Stimulated activated CD4-positive, alpha-beta T cell treated with anti-CD3 and anti-CD28 coated beads, Interleukin-15, amount 100 ng/mL, for 48 hours (primary cell): ENCODE measurements at places on chromosomes 2 and 18.

- DNase-seq: no peak
Measured at GRCh38 chr18:27400001-27400400, 214.9 kb upstream of the CHST9 start.

GRCh38 chr18:76827205-76828200, 5.1 kb downstream of the ZNF236 start:
- no peak for DNase-seq

DNA sequence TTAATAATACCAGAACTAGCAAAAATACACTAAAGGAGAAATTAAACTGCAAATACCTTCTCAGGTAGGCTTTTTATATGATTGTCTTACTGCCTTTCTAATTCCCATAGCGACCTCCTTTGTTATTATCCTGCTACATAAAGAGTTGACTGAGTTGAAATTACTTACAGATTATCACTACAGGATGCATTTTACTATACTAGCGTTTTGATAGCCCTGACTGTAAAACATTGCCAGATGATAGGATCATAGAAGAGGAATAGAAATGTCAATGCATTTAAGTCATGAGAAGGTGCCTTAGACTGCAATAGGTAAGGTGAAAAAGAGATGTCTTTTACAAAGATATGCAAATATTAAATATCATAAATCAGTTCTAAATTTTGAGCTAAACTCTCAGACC, 639.7 kb downstream of the NRXN1 start:
- DNase-seq: no peak

- no peak for DNase-seq
Measured at GRCh38 chr18:32378705-32379104, 92.0 kb downstream of the GAREM1 start.

DNA sequence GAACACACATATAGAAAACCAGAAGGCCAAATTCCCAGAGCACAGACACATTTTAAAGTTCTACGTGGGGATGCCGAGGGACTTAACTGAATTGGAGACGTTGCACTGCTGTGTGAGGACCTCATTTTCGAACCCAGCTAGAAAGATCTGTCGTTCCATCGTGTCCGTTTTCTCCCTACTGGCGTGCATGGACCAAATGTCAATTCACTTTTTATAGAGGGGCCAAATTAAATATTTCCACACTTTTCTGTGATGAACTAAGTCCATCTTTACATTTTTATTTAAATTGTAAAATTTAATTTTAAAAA, 692 bp upstream of the TSHZ1 start:
- no peak for DNase-seq

DNA sequence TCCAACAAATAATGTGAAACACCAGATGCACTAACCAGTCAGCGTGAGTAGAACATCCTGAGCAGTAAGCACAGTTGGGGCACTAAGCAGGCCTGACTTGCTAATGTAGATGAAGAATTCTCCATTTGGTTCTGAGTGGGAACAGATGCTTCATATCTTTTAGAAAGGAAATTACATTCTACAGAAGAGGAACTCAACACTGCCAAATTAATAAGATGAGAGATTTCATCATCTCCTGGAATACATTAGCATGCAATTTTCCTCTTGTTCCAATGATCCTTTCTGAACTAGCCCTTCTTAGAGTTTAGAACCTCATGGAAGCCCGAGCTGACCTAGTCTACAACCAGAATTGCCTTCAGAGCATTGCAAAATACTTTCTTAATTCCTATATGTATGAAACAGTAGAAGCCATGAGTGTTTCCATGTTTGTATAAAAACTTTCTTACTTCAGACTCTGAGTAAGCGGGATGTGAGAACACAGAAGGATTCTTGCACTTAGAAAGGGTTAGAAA, 34.8 kb downstream of the COL5A2 start:
- no peak for DNase-seq

GRCh38 chr2:20561637-20562454, 89.1 kb downstream of the HS1BP3 start:
- DNase-seq: no peak

DNA sequence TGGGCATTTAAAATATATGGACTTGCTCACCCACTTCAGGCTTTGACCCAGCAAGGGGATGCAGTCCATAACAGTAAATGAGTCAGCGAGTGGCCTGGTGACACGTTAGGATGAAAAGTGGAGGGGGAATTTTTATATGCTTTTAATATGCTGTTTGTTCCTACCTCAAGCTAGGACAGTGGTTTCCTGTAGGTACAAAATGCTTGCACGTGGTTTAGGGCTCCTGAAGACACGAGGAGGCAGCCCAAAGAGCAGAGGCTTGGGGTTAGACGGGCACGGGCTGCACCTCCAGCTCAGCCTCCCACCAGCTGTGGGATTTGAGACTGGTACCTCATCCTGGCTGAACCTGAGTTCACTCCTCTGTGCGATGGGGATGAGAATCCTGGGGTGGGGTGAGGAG, 306.2 kb upstream of the CXCR4 start:
- no peak for DNase-seq

DNA sequence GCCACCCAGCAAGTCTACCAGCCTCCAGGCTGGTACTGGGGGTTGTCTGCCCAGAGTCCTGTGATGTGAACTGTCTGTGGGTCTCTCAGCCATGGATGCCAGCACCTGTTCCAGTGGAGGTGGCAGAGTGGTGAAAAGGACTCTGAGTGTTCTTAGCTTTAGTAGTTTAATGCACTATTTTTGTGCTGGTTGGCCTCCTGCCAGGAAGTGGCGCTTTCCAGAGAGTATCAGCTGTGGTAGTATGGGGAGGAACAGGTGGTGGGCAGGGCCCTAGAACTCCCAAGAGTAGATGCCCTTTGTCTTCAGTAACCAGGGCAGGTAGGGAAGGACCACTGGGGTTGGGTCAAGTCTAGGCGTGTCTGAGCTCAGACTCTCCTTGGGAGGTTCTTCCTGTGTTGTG, 356.7 kb downstream of the STK39 start:
- DNase-seq: no peak

DNA sequence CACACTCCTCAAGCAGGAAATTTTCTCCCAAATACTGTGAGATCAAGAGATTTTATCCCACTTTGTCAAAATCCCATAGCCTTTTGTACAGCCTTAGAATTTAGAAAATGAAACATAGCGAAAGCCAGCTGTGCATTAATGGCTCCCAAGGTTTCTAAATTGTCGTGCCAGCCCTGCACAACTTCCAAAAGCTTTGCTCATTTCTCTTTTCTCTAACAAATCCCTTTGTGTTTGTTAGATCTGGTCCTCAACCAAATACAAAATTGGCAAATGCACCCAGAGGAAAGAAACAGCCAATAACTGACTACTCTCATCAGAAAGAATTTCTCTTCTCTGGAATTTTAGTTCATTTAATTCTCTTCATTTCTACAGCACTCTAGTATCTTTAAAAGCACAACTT, 361.1 kb downstream of the INSIG2 start:
- no peak for DNase-seq

- no peak for DNase-seq
Measured at GRCh38 chr2:241849616-241850543, 8.8 kb downstream of the PDCD1 start.

GRCh38 chr2:237258116-237258515, 155.8 kb downstream of the COL6A3 start:
- DNase-seq: no peak

GRCh38 chr18:21684731-21685130, 19.8 kb downstream of the ABHD3 start:
- no peak for DNase-seq

DNA sequence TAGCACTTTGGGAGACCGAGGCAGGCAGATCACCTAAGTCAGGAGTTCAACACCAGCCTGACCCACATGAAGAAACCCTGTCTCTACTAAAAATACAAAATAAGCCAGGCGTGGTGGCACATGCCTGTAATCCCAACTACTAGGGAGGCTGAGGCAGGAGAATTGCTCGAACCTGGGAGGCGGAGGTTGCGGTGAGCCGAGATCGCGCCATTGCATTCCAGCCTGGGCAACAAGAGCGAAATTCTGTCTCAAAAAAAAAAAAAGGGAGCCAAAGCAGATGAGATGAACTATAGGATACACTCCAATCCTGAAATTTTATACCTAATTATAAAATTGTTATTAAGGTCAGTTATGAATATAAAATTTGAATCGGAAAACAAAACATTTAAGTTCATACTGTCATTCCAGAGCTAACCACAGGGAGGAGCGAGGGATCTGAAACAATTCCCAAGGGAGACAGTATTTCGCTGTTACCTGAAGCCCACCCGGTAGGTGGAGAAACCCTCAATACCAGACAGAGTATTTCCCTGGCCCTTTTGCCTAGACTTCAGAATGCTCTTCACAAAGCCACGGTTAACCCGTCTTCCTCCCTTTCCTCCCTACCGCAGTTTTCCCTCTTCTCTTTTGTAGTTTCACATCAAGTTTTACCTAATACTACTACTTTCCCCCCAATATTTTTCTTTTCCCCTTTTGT, 1.4 kb downstream of the PPM1G start:
- DNase-seq: no peak

GRCh38 chr2:133773854-133774653, 205.8 kb upstream of the NCKAP5 start:
- no peak for DNase-seq

GRCh38 chr2:126979039-126980003, 80.6 kb downstream of the TEX51 start:
- DNase-seq: no peak

DNA sequence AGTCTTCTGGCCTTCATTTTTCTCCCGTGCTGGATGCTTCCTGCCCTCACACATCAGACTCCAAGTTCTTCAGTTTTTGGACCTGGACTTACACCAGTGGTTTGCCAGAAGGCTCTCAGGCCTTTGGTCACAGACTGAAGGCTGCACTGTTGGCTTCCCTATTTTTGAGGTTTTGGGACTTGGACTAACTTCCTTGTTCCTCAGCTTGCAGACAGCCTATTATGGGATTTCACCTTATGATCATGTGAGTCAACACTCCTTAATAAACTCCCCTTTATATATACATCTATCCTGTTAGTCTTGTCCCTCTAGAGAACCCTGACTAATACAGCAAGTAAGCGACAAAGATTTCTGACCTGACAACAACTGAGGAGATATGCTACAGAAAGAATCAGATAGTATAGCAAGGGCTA, 7.2 kb downstream of the CDC42EP3 start:
- DNase-seq: no peak
